ENCODE measurements at places on chromosomes 6 and 20.

DNA sequence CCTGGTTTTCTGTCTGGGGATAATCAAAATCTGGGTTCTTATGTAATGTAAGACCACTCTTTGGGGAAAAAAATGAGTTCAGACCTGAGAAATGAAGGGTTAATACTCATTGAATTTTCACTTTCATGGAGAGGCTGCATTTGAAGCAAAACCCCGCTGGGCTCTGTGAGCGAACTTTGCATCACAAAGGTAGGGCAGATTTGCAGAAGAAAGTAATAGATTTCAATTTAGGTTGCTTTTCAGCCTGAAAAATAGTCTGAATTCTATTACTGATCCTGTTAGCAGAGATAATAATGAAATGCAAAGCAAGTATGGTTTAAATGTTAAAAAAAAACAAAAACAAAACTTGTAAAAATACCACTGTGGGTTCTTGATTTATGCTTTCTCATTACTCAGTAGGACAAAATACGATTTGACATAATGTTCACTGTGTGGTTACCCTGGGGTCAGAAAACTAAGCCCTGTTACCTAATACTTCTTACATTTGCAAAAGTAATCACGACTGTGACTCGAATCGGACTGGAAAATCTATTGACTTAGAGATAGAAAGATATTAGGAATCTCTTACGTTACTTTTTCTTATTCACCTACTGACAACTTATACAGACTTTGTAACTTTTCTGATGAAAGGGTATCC is 72.2 kb downstream of the UST start:
- DNase-seq: no peak

GRCh38 chr20:64250027-64250426 is 5.5 kb upstream of the PCMTD2 start:
- no peak for DNase-seq

DNA sequence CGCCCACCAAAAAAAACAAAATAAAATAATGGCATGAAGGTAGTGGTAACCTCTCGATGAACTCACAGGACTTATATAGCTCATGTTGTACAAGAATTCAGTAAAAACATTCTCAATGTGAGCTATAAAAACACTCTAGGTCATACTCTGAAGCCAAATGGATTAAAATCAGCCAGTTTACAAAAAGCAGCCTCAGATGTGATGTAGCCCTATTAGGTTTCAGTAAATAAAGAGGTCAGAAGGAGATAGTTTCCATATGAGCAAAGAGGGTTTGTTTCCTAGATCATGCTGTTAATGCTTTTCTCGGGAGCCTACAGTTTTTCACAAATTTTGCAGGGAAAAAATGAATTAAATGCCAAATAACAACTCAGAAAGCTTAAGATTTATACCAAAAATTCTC is 319.5 kb upstream of the HSF2 start:
- DNase-seq: no peak

- no peak for DNase-seq
Measured at GRCh38 chr20:50222309-50223038, 31.8 kb downstream of the CEBPB start.
